Central memory CD8-positive, alpha-beta T cell (primary cell): ENCODE measurements at places on chromosomes 4 and X.

DNA sequence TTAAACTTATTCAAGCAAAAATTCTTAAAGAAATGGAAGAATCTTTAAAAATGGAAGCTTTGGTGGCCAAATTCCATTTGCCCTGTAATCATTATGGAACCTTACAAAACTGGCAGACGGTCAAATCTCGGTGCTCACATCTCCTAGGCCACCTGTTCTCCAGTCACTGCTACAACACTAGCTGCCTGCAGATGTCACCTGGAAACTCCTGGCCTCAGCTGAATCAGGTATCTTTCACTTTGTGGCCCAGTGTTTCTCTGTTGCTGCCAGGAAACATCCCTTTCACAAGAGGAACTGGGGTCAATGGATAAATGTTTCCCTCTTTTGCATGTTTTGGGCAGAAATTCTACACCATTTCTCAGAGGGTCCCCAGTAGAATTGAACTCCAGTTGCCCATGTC is 4.2 kb upstream of the CXCL3 start:
- DNase-seq = no peak

DNA sequence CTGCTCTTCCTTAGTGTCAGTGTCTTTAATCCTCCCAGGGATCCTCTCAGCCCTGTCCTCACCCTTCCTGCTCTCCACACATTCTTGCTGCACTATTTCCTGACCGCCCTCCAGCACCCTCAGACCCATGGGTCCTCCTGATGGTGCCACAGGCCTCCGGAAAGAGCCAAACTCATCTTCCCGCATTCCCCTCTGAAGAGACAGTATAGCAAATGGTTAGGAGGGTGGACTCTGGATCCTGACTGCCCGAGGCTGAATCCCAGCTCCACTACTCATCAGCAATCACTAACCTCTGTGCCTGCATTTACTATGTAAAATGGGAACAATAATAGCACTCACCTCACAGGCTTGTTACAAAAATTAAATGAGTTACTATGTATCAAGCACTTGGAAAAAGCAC is 6.2 kb downstream of the SUV39H1 start:
- DNase-seq = no peak

DNA sequence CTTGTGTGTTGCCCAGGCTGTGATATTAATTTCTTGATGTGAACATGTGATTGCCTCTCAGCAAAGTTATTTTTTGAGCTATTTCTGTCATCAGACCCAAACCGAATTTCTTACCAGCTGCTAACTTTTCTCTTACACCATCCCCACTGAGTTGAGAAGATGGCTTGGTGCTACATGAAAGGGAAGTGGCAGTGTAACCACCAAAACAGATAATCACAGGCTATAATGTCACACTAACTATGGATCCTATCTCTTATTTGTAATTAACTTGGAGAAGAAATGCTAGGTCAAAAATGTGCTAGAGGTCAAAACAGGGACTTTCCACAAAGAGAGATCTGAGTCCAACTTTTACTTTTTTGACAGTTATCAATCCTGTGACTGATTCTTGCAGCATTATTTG is 43.8 kb downstream of the ELOVL6 start:
- DNase-seq = no peak

DNA sequence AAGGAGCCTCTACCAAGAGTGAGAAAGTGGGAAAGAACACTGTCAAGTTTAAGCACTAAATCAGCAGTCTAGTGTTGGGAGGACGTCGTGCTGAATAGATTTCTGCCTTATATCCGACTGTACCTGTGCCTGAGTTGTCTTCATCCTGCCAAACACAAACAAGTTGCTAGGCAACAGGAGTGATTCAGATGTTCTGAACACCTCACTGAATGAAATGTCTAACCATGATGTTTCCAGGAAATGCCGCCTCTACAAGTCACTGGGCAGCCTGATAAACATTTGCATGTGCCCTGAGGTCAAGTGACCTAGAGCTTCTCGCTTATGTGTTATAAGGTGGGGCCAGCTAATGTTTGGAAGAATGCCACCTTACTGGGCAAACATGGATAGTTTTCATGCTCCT is 37.9 kb downstream of the SGMS2 start:
- DNase-seq = no peak

- no peak for DNase-seq
These were observed 67.8 kb downstream of the WFS1 start for GRCh38 chr4:6337331-6337935.
